A172 (cell line): ENCODE measurements at places on chromosomes 11 and 22. TPM values are rescaled to one million over a fixed set of nuclear protein-coding genes. Genes with fewer than 3 reads are reported as not detected.

DNA sequence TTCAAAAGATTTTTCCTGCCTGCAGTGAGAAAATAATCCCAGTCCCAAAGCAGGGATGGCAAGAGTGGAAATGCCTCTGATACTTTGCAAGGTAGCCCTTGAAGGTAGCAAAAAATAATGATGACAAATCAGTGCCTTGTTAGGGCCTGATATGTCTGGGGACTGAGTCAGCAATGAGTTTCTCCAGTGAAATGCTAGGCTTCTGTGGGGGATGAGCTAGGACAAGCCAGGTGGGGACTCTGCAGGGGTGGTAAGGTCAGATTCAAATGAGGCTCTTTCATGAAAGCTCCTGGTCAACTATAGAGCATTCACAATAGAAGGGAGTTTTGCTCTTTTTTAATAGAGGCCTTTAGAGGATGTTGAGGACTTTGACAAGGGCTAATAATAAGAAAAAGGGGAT lies 77.7 kb downstream of the ME3 start:
- DNase-seq: peak; percentile 40

GRCh38 chr22:50199829-50200460 lies 866 bp upstream of the SELENOO start:
- no peak for DNase-seq

Gene CCDC73
- total RNA-seq: not detected in 2 replicates

Gene FAM180B
- total RNA-seq: not detected in 2 replicates
